ENCODE measurements at places on chromosomes 7 and 10.

DNA sequence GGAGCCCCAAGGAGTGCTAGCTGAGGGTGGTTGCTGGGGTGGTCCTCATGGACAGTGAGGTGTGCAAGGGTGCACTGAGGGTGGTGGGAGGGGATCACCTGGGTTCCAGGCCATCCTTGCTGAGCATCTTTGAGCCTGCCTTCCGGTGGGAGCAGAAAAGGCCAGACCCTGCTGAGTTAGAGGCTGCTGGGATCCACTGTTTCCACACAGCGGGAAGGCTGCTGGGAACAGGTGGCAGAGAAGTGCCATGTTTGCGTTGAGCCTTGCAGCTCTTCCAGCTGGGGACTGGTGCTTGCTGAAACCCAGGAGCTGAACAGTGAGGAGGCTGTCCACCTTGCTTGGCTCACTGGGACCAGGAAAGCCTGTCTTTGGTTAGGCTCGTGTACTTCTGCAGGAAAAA lies 34.9 kb downstream of the PRF1 start:
- no peak for DNase-seq

GRCh38 chr10:116163333-116164131 lies 109.5 kb downstream of the GFRA1 start:
- DNase-seq = no peak

DNA sequence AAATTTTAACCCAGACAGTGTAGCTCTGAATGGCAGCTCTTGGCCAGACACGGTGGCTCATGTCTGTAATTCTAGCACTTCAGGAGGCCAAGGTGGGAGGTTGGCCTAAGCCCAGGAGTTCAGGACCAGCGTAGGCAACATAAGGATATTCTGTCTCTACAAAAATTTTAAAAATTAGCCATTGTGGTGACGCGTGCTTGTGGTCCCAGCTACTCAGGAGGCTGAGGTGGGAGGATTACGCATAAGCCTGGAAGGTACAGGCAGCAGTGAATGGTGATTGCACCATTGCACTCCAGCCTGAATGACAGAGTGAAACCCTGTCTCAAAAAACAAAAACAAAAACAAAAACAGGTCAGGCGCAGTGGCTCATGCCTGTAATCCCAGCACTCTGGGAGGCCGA lies 50.0 kb downstream of the SUFU start:
- DNase-seq = no peak

DNA sequence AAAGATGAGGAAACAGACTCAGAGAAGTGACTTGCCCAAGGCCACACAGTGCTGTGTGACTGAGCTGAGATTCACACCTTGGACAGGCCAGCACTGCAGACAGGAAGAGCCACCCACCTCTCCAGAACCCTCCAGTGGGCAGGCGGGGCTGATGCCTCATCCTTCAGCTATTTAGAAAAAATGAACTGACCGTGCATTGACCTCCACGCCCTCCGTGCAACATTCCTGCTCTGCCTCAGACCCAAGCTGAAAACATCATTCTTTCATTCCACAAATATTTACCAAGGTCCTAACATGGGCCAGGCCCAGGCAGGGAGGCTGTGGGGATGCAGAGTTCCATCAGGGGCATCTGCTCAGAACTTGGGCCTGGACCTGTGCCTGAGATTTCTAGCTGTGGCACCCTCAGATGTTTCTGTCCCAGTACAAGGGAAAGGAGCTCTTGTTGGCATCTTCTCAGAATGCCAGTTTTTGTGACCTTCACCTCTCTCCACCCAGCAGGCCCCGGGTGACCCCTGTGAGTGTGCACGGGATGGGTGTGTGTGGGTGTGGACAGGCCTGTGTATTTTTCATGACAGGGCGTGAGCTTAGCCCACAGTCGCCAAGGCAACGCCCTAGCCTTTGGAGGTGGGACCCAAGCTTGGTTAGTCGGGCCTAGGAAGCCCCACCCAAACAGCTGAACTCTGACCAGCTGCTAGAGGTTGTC lies 6.5 kb downstream of the VSIR start:
- DNase-seq = no peak

GRCh38 chr7:101728128-101728527 lies 89.3 kb upstream of the CUX1 start:
- DNase-seq = no peak

All from SK-N-DZ (cell line).